Skin of body (tissue), 3 donors: ENCODE measurements at places on chromosomes 16 and 17.

- no peak for DNase-seq
Measured at GRCh38 chr17:75517297-75517865, 1.1 kb downstream of the TSEN54 start.

DNA sequence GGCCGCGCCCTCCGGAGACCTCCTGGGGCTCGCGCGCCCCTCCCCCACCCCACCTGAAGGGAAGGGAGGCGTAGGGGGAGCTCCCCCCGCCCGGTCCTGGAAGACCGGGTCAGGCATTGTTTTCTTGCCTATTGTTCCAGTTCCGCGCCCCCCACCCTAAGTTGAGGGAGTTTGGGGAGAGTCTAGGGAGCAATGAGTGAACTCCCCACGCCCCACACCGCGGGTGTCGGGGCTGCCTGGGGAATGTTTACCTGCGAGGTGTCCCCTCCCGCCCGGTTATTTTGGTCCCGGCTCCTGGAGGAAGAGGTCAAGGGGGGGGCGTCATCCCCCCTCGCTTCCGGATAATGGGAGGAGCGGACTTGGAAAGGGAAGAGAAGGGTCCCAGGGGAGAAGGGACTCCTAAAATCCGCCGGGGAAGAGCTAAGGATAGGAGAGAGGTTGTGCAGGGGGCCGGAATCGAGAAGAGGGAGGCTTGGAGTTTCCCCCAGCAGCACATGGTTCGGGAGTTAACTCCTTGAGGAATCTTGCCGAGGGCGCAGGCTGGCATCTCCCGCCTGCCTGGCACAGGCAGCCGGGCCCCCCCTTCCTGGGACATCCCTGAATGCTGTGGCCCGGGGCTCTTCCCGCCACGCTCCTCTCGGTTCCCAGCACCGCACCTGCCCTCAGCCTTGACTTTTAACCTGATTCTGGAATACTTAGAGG lies 881 bp downstream of the MLLT6 start:
- DNase-seq = peak; percentile 34

DNA sequence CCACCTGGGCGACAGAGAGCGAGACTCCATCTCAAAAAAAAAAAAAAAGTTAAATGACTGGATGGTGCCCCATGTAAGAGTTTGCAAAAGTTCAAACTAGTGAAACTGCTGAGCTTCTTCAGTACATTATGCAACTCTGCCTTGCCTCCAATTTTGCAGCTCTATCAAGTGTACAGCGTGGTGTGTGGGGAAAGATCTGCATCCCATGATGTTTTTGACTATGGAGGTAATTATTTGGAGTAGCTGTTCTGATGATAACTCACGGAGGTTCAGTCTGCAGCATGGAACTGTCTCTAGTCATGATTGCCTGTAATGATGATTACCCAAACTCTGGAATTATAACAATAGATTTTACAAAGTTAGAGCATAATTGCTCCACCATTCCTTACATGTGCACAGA lies 149.6 kb downstream of the PITPNC1 start:
- no peak for DNase-seq

DNA sequence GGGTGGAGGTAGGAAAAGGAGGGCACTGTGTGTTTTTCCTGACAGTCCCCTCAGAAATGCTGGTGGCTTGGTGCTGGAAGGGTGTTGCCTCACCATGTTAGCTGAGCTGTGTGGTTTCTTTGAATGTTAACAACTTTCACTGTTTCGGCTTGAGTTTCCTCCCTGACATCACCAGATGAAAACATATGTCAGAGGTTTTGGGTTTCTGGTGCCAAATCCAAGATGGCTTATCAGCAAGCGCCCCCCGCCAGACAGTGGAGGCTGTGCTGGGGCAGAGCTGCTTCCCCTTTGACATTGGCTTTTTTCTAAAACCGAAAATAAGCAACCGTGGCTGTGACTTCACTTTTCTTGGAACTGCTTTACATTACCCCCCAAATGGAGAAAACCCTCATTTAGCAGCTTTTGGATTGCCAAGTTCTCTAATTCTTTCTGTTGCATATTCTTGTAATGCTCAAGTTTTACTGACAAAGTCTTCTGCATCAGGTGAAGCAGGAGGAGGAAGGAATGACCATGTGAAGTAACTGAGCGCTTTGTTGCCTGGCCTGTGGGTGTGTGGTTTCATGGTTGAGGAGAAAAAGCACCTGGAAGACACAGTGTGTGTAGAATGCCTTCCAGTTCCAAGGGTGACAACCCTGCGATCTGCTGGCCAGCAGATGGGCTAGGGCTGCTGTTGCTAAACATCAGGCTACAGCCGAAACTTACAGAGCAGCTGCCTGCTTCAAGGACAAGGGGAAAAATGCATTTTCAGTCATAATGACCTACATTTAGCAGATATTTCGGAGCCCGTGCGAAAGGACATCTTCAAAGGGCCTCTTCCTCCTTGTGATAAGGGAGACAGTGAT lies 9.7 kb downstream of the RMI2 start:
- DNase-seq = peak; percentile 65

- no peak for DNase-seq
Measured at GRCh38 chr17:62064791-62065563, at the start of gene MED13. Gene MED13 (minus strand): TSS chr17:62065278. CDS start chr17:62065205, 73 bp downstream.
